ENCODE measurements at places on chromosomes 5 and 9. TPM values are rescaled to one million over a fixed set of nuclear protein-coding genes. Genes with fewer than 3 reads are reported as not detected.

Gene LMX1B
- 1.1 TPM for total RNA-seq

Gene FAM169A
- total RNA-seq = 6.2 TPM

Gene SV2C
- total RNA-seq = not detected

Gene CMYA5
- total RNA-seq = 0.06 TPM

Gene DMRT3
- not detected for total RNA-seq
